HCEC 1CT (cell line): ENCODE measurements at places on chromosomes 2 and 18.

- DNase-seq, result no peak
These were observed 403.0 kb upstream of the TNP1 start for GRCh38 chr2:217262911-217263310.

GRCh38 chr2:174624895-174625430, 27.4 kb upstream of the WIPF1 start:
- DNase-seq, result no peak

DNA sequence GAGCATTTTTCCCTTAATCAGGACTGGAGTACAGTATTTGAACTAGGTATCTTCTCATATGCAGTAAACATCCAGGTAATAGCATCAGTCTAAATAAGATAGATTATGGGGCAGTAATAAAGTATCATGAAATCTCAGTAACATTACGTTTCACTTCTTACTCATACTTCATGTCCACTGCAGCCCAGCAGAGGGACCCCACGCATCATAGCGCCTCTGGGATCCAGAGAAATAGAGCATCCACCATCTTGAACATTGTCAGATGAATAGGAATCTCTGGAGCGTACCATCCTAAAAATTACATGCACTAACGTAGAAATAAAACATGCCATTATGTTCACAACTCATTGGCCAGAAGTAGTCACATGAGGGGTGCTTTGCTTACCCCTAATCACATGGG, 499.0 kb downstream of the CPS1 start:
- peak; percentile 42 for DNase-seq

GRCh38 chr2:157856187-157856515, 20.0 kb downstream of the ACVR1 start:
- DNase-seq, result peak; percentile 41

DNA sequence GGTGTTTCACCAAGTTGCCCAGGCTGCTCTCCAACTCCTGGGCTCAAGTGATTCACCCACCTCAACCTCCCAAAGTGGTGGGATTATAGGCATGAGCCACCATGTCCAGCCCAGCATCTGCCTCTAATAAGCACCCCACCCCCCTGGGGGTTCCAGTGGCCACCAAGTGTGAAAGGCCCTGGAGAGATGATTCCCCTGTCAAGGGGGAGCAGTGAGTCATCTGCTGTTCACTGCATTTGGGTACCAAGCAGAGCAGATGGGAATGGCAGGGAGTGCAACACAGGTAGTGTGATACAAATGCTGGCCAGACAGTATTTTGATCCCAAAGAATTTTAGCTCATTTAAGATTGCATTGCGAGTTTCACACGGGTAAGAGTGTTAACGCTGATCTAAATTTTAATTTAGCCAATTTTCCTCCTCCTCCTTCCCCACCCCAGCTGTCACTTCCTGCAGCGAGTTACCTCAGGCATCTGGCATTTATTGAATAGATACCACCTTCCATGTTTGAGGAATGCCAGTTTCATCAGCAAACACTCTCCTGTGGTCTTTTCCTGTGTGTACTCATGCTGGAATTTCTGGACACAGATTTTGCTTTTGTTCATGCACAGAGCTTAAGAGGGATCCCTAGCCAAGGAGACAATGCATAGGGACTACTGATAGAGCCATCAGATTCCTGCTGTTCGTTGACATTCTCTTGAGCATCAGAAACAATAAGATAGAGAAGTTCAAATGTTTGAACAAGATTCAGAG, 32.4 kb upstream of the NCK2 start:
- DNase-seq, result no peak

DNA sequence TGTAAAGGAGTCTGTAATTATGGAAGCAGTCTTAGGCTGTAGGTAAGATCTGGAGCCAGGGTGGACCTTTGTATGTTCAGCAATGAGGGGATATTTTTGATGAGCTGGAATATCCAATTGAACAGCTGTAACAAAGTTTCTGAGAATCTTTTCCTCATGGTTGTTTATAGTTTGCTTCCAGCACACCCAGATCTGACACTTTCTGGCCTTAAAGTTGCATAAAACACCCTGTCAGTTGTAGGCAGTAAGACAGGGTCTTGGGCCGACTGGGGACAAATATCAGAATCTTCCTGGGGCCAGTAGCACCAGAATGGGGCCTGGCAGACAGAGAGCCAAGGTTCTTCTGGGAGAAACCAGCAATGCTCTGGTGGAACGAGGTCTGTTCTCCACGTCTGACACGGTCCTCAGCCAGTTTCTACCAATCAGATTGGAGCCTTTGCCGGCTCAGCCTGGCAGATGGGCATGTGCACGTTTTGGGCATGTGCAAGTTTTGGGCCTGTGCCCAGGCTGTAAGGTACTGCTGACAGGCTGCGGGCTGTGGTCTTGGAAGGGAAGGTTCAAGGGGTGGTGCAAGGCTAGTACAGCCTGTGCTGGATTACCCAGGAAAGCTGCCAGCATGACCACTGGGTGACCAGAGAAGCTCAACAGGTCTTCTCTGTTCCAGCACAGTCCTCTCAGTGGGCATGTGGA, 89.8 kb downstream of the PRKCE start:
- no peak for DNase-seq

GRCh38 chr18:49459404-49460171, 857 bp downstream of the DYM start:
- peak; percentile 19 for DNase-seq

DNA sequence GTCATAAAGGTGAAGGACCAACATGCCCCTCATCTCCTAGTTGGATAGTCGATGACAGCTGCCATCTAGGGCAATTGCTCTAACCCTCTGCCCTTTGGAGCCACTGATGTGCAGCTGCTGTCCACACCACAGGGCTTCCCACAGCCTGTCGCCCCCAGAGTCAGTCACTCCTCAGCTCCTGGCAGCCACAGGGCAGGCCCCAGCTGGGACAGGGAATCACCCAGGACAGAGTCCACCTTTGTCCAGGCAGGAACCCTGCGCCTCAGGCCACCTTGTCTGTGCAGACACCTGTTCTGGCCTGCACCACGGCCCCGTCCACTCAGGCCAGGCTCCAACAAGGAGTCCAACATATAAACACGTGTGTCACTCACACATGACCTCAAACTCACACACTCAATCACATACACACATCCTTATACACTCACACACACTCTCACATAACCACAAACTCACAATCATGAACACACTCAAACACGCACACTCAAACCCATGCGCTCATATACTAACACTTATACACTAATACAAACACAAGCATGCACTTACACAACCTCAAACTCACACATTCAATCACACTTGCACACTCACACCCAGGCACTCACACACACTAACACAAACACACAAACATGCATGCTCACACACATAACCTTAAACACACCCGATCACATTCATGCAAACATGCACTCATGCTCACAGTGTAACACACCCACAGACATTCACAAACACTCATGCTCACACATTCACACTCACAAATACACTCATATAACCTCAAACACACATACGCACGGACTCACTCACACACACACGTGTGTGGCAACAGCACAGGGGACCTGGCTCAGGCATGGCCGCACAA, 29.7 kb downstream of the HDAC4 start:
- no peak for DNase-seq

- peak; percentile 49 for DNase-seq
These were observed 32.7 kb downstream of the LPIN1 start for GRCh38 chr2:11778923-11779757.

GRCh38 chr2:177633111-177633510, 240.5 kb downstream of the AGPS start:
- no peak for DNase-seq

DNA sequence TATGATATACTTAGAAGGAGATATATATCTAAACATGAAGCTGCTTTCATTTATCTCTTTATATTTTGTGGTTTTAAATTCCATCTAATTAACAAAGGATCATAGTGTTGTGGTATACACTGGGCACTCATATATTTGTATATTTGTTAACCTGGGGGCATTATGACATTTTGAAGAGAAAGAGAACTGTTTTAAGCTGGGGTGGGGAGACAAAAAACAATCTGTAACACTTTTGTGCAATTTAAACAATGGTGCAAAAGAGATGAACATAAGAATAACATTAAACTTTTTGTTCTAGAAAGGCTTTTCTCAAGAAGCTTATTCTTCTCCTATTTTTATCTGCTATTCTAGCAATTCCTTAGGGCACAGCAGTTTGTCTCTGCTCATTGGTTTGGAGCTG, 842.0 kb upstream of the CDH2 start:
- no peak for DNase-seq

DNA sequence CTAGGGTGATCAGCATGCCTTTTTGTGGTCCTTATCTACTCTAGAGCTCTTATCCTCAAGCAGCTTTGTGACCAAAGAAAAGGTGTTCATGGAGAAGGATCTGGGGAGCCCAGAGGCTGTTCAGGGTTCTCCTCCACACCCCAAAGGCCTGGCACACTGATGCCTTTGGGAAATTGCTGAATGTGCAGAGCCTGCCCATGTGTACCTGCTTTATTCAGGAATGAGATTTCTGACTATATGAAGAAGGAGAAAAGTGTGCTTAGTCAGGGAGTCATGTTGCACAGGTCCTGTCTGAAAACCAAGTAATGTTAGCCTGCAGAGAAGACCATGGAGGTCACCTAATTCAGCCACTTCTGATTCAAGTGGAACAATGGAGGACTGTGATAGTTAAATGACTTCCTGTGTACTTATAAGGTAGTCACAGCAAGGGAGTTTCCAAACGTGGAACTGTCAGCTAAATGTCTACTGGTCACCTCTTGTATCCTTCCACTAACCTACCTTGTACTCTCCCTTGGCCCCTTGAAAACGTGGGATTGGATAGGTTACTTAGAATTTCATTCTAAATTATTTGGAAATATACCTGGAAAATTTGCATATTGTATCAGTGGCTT, 81.3 kb downstream of the LIMS1 start:
- no peak for DNase-seq

DNA sequence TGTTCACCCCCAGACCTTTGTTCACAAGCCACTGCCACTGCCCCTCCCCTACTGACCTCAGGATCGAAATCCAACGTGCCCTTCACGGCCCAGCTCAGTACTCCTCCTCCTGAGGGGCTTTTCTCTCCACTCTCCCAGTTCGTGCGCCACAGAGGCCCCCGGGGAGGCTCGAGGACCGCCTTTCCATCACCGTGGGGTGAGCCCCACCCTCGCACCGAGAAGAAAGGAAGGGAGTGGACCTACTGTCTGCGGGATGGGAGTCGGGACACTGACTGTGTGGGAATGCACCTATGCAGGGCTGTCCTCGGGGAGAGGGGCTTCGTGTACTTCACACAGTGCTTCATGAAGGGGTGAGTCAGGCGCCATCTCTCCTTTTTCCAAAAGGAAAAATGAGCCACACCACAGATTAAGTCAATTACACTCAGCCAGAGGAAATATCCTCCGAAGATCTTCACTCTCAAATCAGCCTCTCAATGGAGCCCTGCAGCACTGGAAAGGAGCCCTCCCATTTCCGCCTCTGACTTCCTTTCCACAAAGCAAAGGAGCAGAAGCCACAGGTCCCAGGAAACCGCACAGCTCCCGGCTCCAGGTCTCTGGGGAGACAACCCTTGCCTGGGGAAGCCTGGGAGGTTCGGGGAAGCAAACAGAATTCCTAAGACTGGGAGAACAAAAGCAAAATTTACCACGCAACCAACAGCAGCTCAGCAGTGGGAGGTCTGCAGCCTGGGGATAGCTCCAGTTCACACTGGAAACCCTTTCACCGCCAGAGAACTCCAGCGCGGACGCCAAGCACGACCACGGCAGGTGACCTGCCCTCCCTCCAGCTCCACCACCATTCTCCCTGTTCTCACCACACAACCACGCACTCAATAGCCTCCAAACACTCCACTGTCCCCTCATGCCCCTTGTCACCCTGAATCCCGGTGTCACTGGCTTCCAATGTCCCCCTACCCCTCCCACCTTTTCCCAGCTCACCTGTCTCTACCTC, 21.6 kb downstream of the ADCY3 start:
- DNase-seq, result no peak

DNA sequence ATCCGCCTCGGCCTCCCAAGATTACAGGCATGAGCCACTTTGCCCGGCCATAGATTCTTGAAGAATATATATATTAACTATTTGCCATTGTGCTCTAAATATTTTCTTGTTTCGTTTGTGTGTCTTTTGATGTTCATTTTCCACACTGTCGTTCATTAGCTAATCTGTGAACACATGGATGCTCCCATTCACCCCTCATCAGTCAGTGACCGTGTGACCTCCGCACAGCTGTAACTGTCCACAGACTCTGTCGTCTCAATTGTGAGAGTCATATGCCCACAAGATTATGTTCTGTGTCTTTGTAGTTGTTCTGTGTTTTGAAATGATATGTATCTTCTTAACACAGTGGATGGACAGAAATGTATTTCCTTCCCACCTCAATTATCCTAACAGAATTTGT, 29.6 kb downstream of the RAMP1 start:
- DNase-seq, result no peak

GRCh38 chr2:179454443-179455171, 190.0 kb upstream of the SESTD1 start:
- peak; percentile 94 for DNase-seq

GRCh38 chr18:35027206-35027605, 14.0 kb upstream of the MAPRE2 start:
- no peak for DNase-seq

DNA sequence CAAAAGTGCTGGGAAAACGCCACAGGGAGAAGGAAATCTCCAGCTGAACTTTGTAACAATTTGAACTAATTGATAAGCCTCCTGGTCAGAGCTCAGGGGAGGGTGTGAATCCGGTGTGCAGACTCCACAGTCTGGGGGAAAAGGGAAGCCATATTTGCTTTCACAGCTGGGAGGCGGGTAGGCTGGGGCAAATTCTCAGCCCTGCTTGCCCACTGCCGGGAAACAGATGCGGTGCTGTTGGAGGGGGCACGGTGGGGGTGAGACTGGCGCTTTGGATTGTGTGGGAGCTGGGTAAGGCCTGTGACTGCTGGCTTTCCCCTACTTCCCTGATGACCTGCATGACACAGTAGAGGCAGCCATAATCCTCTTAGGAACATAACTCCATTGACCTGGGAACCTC, 134.8 kb downstream of the ADCYAP1 start:
- DNase-seq, result no peak

- peak; percentile 77 for DNase-seq
These were observed 127.5 kb upstream of the DAPL1 start for GRCh38 chr2:158667586-158667985.

GRCh38 chr2:66565291-66565690, 130.4 kb downstream of the MEIS1 start:
- DNase-seq, result no peak

GRCh38 chr2:216308576-216308975, 63.7 kb downstream of the MARCHF4 start:
- DNase-seq, result no peak

GRCh38 chr18:77395953-77396352, 146.3 kb downstream of the GALR1 start:
- DNase-seq, result no peak

DNA sequence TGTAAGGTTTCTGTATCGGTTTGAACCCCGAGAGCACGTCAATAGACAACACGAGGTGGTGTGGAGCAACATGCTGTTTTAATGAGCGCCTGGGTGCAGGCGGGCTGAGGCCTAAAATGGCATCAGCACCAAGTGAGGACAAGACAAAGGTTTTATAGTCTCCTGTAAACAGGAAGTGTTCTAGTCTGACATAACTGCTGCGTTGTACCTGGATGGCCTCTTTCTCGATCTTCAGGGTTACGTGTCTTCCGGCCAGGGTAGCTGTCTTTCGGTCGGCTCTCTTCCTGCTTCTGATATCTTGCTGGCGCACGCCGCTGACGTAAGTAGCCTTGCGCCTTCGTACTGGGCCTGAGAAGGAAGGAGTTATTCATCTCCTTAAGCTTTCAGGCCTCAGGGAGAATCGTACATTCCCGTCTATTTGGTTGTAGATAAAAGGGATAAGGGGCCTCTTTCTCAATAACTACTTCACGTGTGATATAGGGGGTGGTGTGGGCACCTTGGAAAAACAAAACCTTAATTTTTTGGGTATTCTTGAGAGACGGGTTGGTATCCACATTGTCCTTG, 53.5 kb downstream of the KYNU start:
- no peak for DNase-seq
